ENCODE measurements at places on chromosomes 5 and 9.

GRCh38 chr5:56801256-56801655 lies 14.1 kb upstream of the MAP3K1 start:
- DNase-seq = no peak

DNA sequence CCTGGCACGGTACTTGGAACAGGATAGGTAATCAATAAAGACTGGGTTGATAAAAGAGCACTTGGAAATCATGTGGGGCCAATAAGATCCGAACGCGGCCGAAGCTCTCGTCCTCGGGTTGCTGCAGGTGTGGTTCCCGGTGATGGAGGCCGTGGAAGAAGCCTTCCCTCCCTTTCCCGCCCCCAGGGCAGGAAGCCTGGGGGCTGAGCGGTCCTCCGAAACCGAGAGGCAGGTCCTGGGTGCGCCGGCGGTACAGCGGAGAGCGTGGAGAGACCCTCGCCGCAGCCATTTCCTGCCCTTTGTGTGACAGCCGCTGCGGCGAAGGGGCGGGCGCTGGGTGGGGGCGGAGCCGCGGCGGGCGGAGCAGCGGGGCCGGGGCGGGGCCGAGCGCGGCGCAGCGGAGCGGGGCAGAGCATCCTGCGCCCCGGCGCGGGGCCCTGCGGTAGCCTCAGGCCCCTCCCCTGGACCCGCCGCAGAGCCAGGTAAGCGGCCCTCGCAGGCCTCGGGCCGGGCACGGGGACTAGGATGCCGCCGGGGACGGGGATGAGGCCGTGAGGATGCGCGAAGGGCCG lies at the start of gene CYFIP2:
TSS of gene CYFIP2 (plus strand) at position 410 of the 572 bp plus-strand sequence. CDS start 19,239 bp downstream, outside the sequence.
- peak; percentile 66 for DNase-seq

GRCh38 chr5:146311278-146311677 lies 27.4 kb upstream of the POU4F3 start:
- no peak for DNase-seq

DNA sequence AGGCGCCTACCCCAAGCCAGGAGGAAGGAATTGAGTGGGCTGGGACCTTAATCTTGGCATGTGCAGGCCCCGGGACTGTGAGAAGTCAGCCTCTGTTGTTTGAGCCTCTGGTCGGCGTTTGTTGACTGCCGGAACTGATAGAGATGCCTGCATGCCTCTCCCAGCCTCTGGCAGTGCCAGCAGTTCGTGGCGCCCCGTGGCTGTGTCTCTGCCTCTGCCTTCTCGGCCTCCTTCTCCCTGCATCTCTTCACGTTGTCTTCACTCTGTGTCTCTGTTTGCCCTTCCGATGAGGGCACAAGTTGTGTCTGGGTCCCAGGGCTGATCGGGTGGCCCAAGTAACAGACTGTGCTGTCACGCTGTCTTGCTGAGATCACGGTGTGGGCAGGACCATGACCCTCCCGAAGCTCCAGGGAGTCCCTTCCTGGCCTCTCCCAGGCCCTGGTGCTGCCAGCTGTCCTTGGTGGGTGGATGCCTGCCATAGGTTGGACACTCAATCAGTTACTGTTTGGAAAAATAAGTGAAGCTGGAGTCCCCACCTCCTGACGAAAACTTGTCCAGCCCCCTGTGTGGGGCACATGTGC lies 133.5 kb upstream of the LPCAT1 start:
- no peak for DNase-seq

DNA sequence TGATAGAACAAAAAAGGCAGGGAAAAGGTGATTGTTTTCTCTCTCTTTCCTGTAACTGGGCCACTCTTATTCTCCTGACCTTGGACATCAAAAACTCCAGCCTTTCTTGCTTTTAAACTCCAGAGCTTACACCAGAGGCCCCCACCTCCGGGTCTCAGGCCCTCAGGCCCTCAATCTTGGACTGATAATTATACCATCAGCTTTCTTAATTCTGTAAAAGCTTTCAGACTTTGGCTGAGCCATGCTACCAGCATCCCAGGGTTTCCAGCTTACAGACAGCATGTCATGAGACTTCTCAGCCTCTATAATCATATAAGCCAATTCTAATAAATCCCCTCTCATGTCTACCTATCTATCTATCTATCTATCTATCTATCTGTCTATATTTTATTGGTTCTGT lies 137.7 kb downstream of the SNX18 start:
- no peak for DNase-seq

- no peak for DNase-seq
Observed at GRCh38 chr9:98404237-98404636, 148.8 kb upstream of the TBC1D2 start.

GRCh38 chr9:96040591-96041461 lies 165.3 kb downstream of the ERCC6L2 start:
- no peak for DNase-seq

DNA sequence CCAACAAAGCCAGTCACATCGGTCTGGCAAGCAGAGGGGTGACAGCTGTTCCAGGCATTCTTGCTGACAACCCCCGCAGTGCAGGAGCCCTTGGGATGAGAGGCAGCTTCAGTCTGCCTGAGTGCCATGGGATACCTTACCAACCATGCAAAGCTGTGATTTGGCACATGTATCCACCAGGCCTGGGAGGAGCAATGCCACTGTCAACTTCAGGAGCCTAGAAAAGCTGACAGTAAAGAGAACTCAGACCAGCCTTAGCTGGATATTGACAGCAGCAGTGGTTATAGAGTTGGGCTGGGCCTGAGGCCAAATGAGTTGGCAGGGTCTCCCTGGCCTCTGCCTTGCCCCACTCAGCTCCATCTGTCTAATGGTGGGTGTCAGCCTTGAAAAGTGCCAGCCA lies 10.1 kb upstream of the PLPPR1 start:
- no peak for DNase-seq

GRCh38 chr5:32406650-32407049 lies 37.9 kb downstream of the ZFR start:
- no peak for DNase-seq

DNA sequence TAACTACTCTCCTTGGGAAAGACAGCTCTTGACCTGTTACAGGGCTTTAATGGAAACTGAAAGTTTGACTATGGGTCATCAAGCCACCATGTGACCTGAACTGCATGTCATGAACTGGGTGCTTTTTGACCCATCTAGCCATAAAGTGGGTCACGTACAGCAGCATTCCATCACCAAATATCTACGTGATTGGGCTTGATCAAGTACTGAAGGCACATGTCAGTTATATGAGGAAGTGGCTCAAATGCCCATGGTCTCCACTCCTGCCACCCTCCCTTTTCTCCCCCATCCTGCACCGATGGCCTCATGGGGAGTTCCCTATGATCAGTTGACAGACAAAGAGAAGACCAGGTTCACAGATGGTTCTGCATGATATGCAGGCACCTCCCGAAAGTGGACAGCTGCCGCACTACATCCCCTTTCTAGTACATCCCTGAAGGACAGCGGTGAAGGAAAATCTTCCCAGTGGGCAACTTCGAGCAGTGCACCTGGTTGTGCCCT lies 7.3 kb upstream of the FCN1 start:
- DNase-seq = no peak

- DNase-seq = no peak
Observed at GRCh38 chr9:80699511-80699998, 989.8 kb downstream of the TLE1 start.

DNA sequence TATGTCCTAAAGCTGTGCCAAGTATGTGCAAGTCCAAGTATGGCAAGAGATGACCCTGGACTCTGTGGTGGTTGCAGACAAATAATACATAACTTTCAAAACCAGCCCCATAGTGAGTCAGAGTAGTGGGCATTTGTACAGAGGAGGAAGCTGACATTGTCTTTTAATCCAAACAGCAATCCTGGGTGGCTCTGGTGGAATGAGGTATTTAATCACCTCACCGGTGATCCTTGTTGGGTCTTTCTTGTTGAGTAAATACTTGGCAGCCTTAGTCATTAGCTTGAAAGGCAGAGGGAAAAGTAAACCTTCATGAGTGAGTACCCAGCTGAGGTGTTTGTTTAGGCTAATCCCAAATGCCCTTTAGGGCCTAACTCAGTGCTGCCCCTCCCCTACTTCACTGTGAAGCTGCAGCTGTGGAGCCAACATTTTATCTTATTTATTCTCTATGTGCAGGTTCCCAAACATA lies 148.7 kb upstream of the SLC12A2 start:
- no peak for DNase-seq

DNA sequence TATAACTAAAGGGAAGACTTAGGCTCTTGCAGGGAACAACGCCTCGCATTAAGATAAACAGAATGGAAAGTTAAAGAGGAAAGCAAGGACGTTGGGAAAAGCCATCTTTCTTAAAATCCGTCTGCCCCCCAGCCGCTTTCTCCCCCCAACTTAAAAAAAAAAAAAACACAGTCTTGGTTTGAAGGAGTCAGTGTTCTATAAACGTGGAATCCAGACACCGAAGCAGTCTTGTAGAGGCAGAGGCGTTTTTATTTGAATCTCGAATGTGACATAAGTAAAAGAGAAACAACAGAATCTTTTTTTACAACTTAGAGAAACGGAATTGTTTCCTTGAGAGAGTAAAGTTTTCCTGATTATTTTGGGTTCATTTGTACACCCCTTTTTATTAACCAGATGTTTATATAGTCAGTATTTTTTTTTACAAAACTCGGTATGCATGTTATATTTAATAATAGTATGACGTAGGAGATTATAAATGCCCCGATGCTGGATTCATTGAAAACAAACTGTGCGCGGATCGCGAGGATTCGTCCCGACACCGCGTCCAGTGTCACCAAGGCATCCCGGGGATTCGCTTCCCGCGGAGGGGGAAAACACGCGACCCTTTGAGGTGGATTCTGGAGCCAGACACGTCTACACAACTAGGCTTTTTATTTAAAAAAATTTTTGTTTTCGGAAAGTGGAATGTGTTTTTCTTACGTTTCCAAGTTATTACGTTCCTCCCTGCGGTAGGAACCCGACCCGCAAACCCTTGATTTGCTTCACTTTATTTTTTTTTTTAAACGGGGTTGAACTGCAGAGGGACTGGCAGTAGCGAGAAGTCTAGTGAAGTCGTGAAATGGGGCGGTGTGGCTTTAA lies 6.7 kb downstream of the PTCH1 start:
- no peak for DNase-seq

- DNase-seq = no peak
Observed at GRCh38 chr9:130929571-130930038, 9.4 kb downstream of the FIBCD1 start.

DNA sequence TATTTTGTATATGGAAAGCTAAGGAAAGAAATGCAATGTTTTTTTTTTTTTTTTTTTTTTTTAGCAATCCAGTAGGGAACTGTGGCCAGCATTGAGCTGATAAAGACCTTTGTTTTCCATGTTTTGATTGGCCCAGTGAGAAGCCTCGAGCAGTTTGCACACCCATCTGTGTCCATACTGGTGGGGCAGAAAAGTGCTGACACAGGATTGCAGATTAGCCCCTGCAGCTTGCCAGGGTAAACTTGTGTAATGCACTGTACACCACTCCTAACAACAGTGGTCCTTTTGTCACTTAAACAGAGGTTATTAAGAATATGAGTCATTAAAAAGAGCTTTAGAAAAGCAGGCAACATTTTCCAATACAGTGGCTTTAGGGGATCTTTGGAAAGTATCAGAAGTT lies 132.8 kb upstream of the CDKN2B start:
- DNase-seq = no peak

DNA sequence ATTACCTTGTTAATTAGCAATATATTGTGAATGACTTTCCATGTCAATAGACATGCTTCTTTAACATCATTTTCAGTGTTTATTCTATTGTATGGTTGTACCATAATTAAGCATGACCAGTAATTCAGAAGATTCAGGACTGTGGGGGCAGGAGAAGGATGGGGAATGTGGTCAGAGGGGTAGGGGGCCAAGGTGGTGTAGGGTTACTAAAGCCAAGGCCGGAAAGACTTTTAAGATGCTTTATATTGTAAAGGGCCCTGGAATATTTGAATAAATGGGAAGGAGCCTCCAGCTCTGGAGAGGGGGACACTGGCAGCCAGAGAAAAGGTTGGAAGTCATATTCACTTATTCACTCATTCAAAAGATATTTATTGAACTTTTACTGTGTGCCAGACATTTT lies 115.7 kb downstream of the FGF18 start:
- DNase-seq = no peak

DNA sequence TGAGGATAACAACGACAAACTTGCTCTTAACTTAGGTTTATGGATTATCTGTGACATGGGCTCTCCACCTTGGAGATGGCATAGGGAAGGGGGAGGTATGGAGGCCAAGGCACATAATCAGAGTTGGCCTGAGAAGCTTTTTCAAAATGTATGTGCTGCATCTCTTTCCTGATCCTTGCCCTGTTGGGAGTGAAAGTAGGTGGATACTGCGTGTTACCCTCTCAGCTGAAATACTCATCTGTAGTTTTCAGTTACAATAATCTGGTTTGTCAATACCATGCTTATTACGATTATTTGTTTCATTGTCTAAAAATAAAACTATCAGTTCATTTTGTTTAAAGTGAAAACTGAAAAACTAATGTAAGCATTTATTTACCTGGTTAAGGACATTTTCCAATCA lies 86.7 kb downstream of the SLC44A1 start:
- no peak for DNase-seq

GRCh38 chr9:70668751-70669150 lies 254.3 kb upstream of the KLF9 start:
- DNase-seq = no peak

DNA sequence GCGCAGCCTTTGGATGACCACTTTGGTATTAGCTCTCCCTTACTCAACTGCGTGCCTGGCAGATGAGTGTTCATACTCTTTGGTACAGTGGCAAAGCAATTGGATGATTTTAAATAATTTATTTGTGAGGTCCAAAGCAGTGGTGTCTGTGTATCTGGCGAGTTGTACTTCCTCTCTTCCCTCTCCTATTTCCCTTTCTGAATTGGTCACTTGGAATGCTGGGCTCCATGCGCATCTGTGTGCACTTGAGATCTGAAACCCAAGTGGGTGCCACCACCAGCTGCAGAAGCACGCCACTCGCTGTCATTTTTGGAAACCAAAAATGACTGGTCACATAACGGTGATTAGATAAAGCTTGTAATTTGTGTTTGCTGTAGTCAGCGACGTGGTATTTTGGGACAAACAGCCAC lies 386.0 kb upstream of the KLF4 start:
- DNase-seq = no peak

DNA sequence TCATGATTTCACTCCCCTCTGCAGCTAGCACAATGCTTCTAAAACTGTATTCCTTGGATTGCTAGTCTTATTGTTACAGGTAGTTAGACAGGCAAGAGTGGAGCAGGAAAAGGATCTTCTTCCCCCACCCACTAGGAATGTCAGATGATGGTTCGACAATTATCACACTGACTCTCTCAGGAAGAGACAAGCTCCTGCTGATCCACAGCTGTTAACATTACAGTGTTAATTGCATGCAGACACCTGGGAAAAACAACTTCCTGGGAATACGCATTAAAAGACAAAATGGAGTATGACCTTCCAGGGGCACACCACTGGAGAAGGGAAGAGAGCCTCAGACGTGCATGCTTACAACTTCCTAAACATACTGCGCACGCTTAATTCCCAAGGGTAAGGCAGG lies 46.2 kb upstream of the LIFR start:
- no peak for DNase-seq

- DNase-seq = no peak
Observed at GRCh38 chr9:5418481-5418880, 19.2 kb downstream of the PLGRKT start.

DNA sequence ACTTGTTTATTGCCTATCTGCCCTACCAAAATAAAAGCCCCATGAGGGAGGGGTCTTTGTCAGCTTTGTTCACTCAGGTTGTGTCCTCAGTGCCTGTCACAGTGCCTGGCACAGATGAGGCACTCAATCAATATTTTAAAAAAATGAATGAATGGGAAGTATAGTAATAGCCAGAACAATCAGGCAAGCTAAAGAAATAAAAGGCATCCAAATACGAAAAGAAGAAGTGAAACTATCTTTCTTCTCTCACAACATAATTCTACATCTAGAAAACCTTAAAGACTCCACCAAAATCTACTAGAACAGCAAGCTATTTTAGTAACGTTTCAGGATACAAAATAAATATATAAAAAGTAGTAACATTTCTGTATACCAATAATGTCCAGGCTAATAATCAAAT lies 37.8 kb upstream of the C5orf63 start:
- no peak for DNase-seq
